ENCODE measurements at places on chromosomes 3 and 15.

GRCh38 chr3:43171748-43172147 is 65.9 kb upstream of the POMGNT2 start:
- no peak for DNase-seq

DNA sequence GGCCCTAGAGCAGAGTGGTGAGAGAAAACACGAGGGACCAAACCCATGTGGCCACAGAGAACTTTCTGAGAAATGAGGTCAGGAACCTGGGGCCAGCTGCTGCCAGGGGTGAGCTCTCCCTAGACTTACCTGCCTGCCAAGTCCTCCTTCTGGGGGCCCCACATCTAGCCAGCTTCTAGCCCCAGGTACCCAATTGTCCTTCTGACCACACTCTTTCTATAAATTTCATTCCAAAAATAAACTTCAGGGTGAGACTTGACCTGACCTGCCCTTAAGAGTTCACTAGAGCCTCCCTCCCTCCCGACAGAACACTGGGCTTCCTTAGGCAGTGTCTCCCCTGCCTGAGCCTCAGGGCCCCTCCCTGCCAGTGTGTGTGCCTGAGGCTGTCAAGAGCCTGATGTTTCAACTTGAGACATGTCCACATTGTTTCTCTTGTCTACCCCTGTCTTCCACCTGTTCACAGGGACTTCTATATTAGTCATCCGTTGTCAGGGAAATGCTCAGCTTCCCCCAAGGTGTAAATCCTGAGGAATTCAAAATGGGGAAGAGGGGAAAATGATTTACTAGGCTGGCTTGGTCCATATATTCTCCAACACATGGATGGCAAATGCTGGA is 312.8 kb upstream of the TLE3 start:
- no peak for DNase-seq

GRCh38 chr3:50278880-50279224 is at the start of gene LSMEM2:
LSMEM2 (plus strand) TSS chr3:50279087; CDS start chr3:50279114, 27 bp downstream.
- no peak for DNase-seq

DNA sequence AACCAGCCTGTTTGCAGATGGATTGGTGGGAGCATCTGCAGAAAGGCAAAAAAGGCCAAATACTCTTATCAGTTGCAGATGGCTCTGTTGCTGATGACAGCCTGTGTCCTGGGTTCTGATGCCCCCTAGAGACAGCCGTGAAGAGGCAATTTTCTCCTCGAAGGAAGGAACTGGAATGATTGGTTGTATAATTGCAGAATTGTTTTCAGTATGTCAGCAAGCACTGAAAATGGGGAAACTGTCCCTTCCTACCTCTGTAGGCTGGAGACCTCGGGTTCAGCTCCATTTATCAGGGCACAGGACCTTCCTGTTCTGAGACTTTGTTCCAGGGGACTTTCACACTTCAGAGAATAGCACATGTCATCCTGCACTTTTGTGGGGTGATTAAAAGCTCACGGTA is 103.0 kb downstream of the PGPEP1L start:
- peak; percentile 82 for DNase-seq

DNA sequence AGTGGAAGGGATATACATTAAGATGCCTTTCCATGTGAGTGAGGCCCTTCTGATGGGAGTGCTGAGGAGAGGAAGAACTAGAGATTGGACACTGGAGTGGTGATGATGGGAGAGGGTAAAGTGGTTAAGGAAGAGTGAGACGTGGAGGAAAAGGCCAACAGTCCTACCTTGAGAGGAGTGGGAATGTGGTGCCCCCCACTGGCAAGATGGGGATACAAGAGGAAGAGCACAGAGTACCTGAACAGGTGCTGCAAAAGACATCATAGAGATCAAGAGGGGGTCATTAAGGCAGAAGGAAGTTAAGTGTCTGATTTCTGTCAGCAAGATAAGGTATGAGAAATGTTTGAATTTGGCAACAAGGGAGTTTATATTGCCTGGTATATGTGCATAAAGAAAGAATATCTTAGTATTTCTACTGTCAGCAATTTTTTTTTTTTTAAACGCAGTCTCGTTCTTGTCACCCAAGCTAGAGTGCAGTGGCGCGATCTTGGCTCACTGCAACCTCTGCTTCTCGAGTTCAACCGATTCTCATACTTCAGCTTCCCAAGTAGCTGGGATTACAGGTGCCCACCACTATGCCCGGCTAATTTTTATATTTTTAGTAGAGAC is 34.0 kb downstream of the ARIH2 start:
- DNase-seq, result peak; percentile 15

- no peak for DNase-seq
Measured at GRCh38 chr15:76239786-76240185, 71.5 kb downstream of the ETFA start.

Data from NB4 (cell line).